Neuronal stem cell (in vitro differentiated cells): ENCODE measurements at places on chromosomes 12 and 14.

GRCh38 chr14:99325016-99325415 is 53.0 kb upstream of the BCL11B start:
- H3K4me1 ChIP-seq = no peaks in the 10 kb centered on the region
- H3K27ac ChIP-seq = no peak overlapping the region
- no peaks in the 10 kb centered on the region for H3K27me3 ChIP-seq
- DNase-seq = no peak

GRCh38 chr14:46369391-46369790 is 282.2 kb downstream of the RPL10L start:
- H3K4me3 ChIP-seq = no peak overlapping the region
- no peaks in the 10 kb centered on the region for H3K27me3 ChIP-seq
- DNase-seq = no peak

DNA sequence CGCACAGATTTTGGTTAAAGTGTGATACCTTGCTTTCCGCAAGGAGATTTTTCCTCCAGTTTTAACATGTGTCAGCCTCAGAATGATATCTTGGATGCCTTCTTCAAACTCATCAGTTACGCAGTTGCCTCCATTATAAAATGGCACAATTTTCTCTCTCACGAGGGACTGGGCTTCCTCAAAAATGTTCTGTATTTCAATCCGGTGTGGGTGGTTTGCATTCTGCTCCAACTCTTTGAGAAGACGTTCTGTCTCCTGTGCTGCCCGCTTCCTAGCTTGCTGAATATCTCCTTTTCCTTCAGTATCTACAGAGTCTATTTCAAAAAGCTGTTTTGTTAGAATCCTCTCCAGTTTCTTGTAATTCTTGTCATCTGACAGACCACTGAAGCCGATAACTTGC is 1.8 kb downstream of the BAG5 start:
- no peak for DNase-seq
- peaks cover 8% of the 10 kb centered on the region for H3K4me1 ChIP-seq
- peaks cover 49% of the 10 kb centered on the region for H3K36me3 ChIP-seq
- no peaks in the 10 kb centered on the region for H3K27me3 ChIP-seq
- no peak overlapping the region for H3K27ac ChIP-seq

- no peak for DNase-seq
- H3K4me1 ChIP-seq = no peaks in the 10 kb centered on the region
- H3K27ac ChIP-seq = no peak overlapping the region
- H3K36me3 ChIP-seq = no peaks in the 10 kb centered on the region
Measured at GRCh38 chr14:61934385-61934784, 172.2 kb downstream of the SNAPC1 start.

GRCh38 chr12:94204499-94205247 is 56.3 kb downstream of the PLXNC1 start:
- no peaks in the 10 kb centered on the region for H3K36me3 ChIP-seq
- DNase-seq = no peak
- H3K27ac ChIP-seq = no peak overlapping the region
- no peaks in the 10 kb centered on the region for H3K27me3 ChIP-seq
- H3K4me1 ChIP-seq = peaks cover 2% of the 10 kb centered on the region

GRCh38 chr14:69617796-69618195 is 6.4 kb downstream of the SUSD6 start:
- H3K27ac ChIP-seq = no peak overlapping the region
- DNase-seq = no peak
- H3K4me3 ChIP-seq = no peak overlapping the region
- H3K4me1 ChIP-seq = peaks cover 14% of the 10 kb centered on the region
- no peaks in the 10 kb centered on the region for H3K36me3 ChIP-seq

GRCh38 chr14:35818346-35819115 is 7.6 kb upstream of the BRMS1L start:
- no peak overlapping the region for H3K4me3 ChIP-seq
- no peaks in the 10 kb centered on the region for H3K4me1 ChIP-seq
- no peak for DNase-seq
- no peak overlapping the region for H3K27ac ChIP-seq
- no peaks in the 10 kb centered on the region for H3K36me3 ChIP-seq
- no peaks in the 10 kb centered on the region for H3K27me3 ChIP-seq

DNA sequence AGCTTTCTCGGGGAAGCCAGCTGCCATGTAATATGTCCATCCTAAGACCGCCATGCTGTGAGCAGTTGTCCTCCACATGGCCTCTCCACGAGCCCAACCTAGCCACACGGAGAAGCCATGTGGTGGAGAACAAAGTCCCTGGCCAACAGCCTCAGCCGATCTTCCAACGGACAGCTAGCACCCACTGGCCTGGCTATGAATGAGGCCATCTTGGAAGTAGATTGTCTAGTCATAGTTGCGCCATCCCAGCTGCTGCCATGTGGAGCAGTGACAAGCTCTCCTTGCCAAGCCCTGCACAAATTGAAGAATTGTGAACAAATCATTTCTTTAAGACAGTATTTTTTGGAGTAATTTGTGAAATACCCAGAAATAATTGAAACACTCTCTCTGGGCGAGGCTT is 49.3 kb upstream of the USP44 start:
- H3K27me3 ChIP-seq = no peaks in the 10 kb centered on the region
- no peak overlapping the region for H3K27ac ChIP-seq
- no peaks in the 10 kb centered on the region for H3K36me3 ChIP-seq
- no peak for DNase-seq
- no peak overlapping the region for H3K4me3 ChIP-seq

DNA sequence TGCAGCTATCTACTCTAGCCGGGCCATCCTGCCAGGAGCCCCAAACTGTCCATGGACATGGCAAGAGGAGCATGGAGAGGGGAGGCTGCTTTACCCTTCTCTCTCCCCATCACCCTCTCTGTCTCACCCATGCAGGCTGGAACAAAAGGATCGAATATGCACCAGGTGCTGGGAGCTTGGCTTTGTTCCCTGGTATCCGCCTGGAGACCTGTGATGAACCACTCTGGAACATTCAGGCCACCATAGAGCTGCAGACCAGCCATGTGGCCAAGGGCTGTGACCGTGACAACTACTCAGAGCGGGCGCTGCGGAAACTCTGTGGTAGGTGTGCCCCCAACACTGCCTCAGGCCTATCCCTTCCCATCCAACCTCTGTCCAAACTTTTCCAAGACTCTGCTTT is 5.9 kb downstream of the CLSTN3 start:
- no peak overlapping the region for H3K27ac ChIP-seq
- DNase-seq = no peak
- no peak overlapping the region for H3K4me3 ChIP-seq
- peaks cover 17% of the 10 kb centered on the region for H3K4me1 ChIP-seq

- no peaks in the 10 kb centered on the region for H3K36me3 ChIP-seq
- H3K27me3 ChIP-seq = no peaks in the 10 kb centered on the region
- peaks cover 9% of the 10 kb centered on the region for H3K4me1 ChIP-seq
- DNase-seq = no peak
- no peak overlapping the region for H3K4me3 ChIP-seq
Measured at GRCh38 chr12:11704089-11704488, 54.6 kb downstream of the ETV6 start.

DNA sequence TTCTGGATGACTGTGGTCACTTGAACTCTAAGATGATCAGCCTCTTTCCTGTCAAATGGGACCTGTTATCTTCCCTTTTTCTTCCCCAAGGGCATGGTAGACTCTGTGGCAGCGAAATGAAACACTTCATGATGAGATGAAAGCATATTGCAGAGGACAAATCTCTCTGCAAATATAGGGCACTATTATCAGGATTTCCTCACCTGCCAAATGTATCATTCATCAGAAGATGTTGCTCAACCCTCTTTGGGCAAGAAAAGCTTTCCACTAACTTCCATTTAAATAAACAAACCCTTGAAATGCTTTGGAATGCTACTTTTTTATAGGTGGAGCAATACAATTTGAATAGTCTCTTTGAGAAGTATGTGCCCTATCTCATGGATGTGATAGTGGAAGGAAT is 105.0 kb downstream of the DNAH10 start:
- no peak overlapping the region for H3K27ac ChIP-seq
- DNase-seq = no peak
- H3K4me3 ChIP-seq = no peak overlapping the region
- H3K36me3 ChIP-seq = no peaks in the 10 kb centered on the region
- no peaks in the 10 kb centered on the region for H3K27me3 ChIP-seq
- no peaks in the 10 kb centered on the region for H3K4me1 ChIP-seq
